ENCODE measurements at places on chromosomes 13 and 19.

GRCh38 chr19:1445932-1446712, 3.8 kb upstream of the APC2 start:
- DNase-seq, result no peak

- DNase-seq, result no peak
Measured at GRCh38 chr13:40813667-40814454, 24.4 kb downstream of the SLC25A15 start.

GRCh38 chr13:83895994-83896580, 13.8 kb upstream of the SLITRK1 start:
- no peak for DNase-seq

- no peak for DNase-seq
Measured at GRCh38 chr19:51365211-51365964, 800 bp downstream of the ETFB start.

DNA sequence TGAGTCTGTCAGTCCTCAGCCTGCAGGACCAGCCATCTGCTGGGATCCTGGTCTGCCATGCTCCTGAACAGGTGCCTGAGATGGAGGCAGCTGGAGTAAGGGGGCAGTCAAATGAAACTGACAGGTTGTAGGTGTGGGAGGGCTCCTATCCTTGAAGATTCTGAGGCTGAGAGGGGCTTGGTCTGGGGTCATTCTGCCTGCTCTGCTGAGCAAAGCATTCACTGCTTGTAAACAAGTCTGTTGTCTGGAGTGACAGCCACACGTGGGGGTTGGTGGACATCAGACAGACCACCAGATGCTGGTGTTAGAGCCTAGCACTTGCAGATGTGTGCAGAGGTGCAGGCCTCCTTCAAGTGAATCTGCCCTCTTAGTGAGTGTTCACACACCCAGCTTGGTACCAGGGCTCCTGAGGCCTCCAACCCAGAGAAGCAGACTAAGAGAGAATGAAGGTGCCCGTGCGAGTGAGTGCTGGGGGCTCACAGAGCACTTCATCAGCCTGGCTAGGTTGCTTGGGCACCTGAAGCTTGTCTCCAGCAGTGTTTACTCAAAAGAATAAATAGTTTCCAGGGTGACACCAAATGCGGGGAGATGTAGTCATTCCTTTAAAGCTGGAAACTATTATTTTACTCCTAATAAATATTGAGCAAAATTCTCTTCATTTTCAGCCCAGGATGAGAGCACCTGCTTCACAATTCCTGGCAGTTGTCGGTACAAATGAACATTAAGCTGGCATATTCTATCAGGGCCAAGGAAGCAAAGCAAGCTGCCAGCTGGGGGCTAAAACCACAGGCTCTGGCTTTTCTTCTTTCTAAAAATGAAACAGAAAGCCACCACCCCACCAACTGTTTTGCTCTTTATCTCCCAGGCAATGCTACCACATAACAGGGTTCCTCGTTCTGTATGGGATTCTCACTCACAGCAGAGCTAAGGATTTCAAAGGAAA, 82.3 kb downstream of the RNASEH2B start:
- no peak for DNase-seq

DNA sequence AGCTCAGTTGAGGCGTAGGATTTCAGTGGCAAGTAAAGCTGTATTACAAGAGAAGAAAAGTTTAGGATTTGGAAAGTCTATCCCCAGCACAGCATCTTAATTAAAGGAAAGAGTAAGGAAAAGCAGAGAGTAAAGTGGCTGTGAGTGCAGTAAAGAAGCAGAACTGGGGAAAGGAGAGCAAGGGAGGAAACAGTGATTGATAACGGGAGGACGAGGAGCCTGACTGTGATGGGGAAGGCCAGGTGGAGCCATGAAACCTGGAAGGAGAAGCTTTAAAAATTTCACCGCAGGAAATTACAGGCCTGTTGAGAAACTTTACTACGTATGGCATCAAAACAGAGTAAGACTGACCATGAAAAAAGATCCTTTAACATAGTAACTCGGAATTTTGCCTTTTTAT, 175.6 kb downstream of the SHISA2 start:
- DNase-seq, result no peak

DNA sequence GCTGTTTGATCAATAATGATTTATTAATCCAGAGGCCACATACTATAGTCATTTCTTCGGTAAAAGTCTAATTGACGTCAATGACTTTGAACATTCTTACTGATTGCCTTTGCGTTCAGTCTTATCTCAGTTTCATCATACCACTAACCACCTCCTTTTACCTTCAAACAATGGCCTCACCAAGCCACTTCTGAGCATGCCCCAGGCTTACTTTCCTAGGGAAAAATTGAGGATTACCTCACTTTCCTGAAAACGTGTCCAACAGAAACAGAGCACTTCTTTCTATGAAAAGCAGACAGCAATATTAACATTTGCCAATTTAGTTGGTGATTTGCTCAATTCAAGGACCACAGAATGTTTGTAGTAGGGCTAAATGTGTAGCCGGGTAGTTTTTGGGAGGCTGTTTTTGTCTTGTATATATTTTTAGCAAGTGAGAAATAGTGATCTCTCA, 157.6 kb downstream of the KLF5 start:
- no peak for DNase-seq

- DNase-seq, result no peak
Measured at GRCh38 chr13:75129331-75129730, 352.6 kb downstream of the TBC1D4 start.

GRCh38 chr13:75422028-75422427, 59.9 kb downstream of the TBC1D4 start:
- no peak for DNase-seq

DNA sequence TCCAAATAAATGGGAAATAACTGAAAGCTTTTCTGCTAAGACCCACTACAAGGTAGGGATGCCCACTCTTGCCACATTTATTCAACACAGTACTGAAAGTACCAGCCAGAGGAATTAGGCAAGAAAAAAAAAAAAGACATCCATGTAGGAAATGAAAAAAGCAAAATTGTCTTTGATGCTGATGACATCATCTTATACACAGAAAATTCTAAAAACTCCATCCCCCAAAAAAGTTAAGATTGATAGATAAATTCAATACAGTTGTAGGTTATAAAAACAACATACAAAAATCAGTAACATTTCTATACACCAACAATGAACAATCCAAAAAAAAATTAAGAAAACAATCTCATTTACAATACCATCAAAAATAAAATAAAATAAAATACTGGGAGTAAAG, 330.4 kb downstream of the RBM26 start:
- no peak for DNase-seq

DNA sequence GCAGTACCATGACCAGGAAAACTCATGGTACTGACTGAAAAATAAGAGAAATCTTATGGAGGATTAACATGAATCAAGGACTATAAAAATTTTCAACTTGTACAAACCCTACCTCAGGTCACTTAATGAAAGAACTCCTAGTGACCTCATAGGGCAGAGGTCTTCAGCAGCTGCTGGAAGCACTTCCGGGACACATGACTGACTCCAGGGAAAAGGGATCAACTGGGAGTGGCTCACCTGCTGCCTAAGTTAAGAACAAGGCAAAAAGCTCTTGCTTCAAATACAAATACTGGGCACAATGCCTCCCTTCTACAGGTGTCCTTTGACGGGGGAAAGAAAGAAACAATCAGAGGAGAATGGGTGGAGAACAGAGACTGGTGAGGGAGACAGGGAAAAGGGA, 18.6 kb downstream of the DOCK9 start:
- DNase-seq, result no peak

DNA sequence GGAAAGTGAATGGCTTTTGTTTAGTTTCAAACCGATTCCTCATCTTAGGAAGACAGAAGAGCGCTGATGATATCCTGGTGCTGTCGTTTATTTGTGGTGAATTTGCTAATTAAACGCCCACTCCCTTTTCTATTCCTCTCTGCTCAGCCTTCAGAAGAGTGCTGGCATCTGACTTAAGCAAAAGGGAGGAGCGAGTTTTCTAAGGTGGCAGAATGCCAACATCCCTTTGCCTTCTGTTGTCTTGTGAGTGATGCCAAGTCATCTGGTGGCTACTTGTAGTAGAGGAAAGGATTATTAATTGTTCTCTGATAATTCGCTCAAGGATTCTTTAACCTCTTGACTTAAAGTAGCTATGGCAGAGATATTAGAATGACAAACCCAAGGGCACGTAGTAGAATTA, 68.1 kb downstream of the ERCC5 start:
- no peak for DNase-seq

DNA sequence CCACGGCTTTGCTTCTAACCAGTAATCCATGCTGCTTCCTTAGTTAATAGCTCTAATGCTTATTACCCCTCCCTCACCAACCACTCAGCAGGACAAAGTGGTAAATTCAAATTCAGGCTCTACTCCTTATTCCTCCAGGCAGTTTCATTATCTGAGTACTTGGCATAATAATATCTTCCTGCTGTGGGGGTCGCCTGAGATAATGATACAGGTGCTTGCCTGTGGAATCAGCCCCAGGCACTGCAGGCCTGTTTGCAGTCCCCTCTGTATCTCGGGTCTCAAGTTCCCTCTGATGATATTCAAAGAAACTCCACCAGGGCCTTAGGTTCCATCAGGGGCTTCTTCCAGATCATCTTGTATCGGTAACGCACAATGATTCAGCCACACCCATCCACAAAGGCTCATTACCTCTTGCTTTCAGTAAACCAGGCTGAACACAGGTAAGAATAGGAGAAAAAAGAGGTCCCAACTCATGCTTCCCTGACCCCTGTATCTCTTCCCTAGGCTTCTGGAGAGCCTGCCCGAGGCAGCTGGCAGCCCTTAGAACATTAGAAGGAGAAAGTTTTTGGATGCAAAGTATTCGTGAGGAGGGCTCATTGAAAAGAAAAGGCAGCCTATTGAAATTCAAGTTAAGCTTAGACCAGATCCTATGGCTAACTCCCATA, 14.3 kb upstream of the FOXO1 start:
- DNase-seq, result no peak

GRCh38 chr13:32267836-32268439, 47.2 kb downstream of the ZAR1L start:
- DNase-seq, result no peak
